Stimulated activated CD4-positive, alpha-beta T cell treated with anti-CD3 and anti-CD28 coated beads, Interleukin-15, amount 100 ng/mL, for 1 hour (primary cell): ENCODE measurements at places on chromosomes 6 and 20.

DNA sequence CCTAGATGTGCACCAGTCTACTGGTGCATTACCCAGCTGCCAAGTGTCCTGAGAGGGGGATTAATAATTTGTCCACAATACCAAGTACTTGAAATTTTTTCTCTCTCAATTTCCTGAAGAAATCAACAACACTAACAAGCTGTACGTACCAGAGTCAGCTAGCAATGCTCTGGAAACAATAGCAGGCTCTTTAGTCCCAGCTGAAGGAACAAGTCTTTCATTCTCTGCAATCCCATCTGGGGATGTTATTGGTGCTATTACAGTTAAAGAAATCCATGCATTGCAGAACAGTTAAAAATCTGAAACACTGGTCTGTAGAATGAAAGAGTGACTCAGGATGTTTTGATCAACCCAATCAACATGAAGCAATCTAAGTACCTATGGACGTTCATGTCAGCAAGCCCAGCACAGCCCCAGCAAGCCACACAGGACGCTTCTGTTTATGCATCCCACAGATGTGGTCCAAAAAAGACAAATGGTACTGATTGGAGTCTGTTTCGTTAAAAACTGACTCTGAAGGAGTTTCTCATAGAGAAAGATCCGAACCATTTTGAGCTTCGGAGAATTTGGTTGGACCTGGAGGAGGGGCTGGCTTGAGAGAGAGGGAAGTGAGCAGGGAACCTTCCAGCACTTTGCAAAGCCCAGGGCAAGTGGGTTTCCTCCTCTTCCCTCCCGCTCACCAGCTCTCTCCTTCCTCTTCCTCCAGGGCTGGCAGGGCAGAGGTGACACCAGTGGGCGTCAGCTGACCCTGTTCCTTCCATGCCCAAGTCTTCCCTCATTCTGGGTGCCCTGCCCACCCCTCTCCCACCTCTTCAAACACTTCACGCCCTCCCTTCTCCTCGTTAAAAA, 11.9 kb downstream of the PRR18 start:
- no peak for DNase-seq

GRCh38 chr6:167831281-167831828, 4.6 kb downstream of the AFDN start:
- DNase-seq: no peak

DNA sequence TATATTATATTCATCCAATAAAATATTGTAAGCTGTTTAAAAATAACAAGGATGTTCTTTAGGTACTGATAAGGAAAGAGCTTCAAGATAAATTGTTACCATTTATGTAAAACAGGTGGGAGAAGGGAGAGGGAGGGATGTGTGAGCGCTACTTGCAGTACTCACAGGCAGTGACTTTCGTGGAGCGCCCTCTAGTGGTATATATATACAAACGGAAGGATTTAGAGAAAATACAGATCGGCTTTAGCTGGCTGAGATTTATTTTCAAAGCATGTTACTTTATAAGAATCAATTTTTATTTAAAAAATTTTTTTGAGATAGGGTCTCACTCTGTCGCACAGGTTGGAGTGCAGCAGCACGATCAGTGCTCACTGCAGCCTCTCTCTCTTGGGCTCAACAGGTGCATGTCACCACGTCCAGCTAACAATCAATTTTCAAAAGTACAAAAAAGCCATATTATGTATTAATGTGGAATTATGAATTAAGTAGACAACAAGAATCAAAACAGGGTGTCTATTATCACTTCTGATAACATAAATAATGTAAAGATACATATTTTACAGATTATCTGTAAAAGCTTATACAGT, 3.3 kb upstream of the MOG start:
- no peak for DNase-seq

DNA sequence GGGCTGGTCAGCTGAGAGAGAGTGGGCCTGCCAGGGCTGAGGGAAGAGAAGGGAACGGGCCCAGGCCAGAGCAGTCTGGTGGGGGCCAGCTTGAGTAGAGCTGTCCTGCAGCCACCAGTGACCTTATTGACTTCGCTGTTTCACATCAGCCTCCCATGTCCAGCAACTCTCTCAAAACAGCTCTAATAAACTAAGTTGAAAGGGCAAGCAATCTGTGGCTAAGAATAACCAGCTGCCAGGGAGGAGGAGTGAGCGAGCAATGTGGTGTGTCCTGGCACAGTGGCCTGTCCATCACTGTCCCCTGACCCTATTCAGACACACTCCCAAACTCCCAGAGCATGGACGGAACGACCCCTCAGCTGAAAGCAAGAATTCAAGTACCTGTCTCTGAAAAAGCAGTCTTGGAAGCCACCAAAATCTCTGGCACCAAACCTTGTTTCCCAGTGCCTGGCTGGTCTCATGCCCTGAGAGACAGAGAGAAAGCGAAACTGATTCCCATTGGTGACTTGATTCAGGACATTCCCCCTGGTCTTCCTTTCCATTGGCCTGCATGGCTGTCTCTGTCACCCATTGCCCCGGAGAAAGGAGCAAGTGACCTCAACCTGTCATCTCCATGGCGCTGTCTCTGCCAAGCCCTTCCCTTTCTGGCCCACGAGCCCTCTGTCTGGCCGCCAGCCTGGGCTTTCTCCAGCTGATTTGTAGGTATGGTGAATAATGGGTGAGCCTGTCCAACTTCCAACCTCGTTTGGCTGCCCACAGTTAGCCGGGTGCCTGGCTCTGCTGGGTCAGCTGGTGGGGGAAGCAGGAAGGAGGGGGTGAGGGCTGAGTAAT, at the start of gene DDO:
Gene DDO, minus strand, starts transcription at position 490 of the 831 bp plus-strand sequence. CDS start 2,113 bp downstream, outside the sequence.
- DNase-seq: no peak

DNA sequence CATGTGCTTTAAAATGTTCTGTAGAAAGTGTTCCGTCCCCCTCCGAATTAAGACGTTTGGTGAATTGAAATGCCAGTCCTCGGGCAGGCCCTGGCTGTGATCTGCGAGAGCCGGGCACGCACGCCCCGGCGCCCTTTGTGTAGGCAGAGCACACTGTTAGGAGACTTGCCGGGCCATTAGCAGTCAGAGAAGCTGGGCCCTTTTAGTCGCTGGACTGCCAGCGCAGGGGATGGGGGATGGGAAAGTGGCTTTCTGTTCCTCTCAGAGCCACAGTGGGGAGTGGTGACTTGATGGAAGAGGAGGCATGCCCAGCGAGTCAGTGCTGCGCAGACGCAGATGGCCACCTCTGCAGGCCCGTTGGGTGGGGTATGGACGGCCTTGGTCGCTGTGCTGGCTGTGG, 2.2 kb downstream of the PPP1R3G start:
- DNase-seq: no peak

- no peak for DNase-seq
Observed at GRCh38 chr6:125984311-125984710, 2.0 kb upstream of the TRMT11 start.

GRCh38 chr6:135985471-135985870, 134.0 kb downstream of the PDE7B start:
- DNase-seq: no peak

- DNase-seq: no peak
Observed at GRCh38 chr20:51533291-51534172, 9.0 kb downstream of the NFATC2 start.

DNA sequence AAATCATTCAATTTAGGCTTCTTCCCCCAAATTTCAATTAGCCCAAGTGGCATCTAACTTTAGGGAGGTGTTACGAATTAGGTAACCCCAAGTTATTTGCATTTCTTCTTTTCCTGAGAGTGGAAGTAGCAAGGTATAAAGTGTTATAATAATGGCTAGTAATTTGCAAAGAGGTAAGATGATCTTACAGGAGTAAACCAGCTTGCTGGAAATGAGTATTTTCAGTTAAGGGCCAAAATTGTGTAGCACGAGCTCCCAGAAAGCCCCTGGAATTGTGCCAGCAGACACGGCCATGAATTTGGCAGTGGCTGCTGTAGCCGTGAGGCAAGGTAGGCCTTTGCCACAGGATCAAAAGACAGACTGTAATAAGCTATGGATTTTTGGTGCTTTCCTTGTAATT, 38.0 kb downstream of the CITED2 start:
- no peak for DNase-seq

- DNase-seq: no peak
Observed at GRCh38 chr6:1390133-1390945, 963 bp downstream of the FOXF2 start.

DNA sequence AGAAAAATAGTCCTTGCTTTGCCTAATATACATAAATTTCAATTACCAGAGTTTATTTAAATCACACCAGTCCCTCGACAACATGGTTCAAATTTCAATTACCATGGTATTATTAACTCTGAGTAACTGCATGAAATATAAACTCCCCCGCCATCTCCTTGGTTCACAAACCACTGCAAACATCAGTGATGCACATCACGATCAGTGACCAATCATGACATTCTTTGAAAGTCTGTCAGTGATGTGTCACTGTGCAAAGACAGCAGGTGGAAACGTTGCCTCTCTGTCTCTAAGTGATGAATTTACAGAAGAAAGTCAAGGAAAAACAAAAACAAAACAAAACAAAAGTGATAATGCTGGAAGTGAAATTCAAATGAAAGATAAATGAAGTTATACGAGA, 86.7 kb downstream of the TASP1 start:
- no peak for DNase-seq

DNA sequence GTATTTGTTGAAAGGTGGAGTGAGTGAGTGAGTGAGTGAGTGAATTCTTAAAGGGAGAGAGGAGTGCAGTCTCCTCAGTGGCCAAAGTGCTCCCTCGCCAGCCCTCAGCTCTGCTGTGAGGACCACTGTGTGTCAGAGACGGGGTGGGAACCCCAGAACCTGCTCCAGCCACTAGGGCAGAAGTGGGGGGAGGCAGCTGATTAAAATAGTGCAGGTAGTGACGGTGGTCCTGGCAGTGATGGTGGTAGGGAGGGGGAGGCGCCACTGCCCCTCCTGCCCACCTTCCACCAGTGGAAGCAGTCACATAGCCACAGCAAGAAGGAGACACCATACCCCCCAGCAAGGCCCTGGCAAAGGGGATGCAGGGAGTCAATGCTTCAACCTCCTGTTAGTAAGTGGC, 133.5 kb downstream of the PHACTR3 start:
- no peak for DNase-seq

- DNase-seq: no peak
Observed at GRCh38 chr6:129494586-129494985, 215.4 kb downstream of the ARHGAP18 start.

DNA sequence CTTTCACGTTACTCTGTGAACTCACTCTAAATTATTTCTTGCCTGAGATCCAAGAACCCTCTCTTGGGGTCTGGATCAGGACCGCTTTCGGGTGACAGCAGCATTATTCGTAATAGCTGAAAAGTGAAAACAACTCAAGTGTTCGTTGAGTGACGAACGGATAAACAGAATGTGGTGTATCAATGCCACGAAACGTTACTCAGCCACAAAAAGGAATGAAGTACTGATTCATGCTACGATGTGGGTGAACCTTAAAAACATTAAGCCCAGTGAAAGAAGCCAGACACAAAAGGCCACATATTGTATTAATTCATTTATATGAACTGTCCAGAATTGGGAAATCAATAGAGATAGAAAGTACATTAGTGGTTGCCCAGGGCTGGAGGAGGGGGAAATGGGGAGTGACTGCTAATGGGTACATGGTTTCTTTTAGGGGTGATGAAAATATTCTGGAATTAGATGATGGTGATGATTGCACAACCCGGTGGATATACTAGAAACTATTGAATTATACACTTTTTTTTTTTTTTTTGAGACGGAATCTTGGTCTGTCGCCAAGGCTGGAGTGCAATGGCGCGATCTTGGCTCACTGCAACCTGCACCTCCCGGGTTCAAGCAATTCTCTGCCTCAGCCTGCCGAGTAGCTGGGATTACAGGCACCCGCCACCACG, 8.4 kb downstream of the PTGIS start:
- no peak for DNase-seq

DNA sequence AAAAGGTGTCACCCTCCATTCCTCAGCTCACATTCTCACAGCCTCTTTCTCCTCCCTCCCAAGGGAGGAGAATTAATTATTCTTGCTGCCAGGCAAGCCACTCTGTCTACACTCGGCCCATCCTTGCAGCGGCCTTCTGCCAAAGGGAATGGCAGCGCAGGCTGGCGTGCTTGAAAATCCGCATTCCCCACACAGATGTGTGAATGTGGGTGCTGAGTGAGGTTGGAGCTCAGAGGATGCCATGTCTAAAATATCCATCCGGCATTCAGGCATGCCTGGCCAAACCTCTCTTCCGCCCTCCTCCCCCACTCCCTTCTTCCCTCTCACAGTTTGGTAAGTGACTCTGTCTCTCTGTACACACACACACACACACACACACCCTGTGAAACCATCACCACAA, 27.7 kb downstream of the PNPLA1 start:
- no peak for DNase-seq

GRCh38 chr20:45020236-45020886, 54.0 kb downstream of the STK4 start:
- DNase-seq: no peak

DNA sequence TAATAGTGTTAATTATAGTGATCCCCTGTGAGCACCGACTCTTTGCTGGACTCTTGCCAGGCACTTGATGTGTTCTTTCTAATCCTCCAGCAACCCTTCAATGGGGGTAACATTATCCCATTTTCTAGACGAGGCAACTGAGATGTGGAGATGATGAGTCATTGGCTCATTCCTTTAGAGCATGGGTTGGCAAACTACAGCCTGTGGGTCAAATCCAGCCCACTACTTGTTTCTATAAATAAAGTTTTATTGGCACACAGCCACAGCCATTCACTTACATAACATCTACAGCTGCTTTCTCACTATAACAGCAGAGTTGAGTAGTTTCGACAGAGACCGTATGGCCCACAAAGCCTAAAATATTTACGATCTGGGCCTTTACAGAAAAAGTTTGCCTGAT, 249.5 kb upstream of the KCNG1 start:
- no peak for DNase-seq

- DNase-seq: no peak
Observed at GRCh38 chr6:168475188-168476013, 34.4 kb downstream of the SMOC2 start.

DNA sequence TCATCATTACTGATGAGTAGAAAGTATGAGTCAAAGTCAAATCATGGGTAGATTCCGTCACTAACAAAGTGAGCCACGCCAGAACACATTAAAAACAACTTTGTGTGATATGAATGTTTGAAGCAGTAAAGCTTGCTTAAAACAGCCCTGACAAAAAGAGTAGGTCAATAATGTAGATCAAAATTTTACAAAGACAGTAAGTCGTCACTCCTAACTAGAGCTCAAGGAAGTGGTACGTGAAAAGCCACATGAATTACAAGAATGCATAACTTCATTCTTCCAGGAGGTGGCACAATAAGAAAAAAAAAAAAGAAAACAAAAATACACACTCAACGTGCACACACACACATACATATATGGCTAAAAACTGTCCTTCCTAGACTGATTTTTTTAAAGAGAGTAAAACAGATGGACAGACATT, 69.9 kb downstream of the HACE1 start:
- no peak for DNase-seq

- DNase-seq: no peak
Observed at GRCh38 chr20:25992146-25992545, 295.5 kb upstream of the ZNF337 start.
